ENCODE measurements at places on chromosomes 16 and 17.
A peak's percentile ranks its signal among the peaks of the same experiment; 100 is the strongest.

DNA sequence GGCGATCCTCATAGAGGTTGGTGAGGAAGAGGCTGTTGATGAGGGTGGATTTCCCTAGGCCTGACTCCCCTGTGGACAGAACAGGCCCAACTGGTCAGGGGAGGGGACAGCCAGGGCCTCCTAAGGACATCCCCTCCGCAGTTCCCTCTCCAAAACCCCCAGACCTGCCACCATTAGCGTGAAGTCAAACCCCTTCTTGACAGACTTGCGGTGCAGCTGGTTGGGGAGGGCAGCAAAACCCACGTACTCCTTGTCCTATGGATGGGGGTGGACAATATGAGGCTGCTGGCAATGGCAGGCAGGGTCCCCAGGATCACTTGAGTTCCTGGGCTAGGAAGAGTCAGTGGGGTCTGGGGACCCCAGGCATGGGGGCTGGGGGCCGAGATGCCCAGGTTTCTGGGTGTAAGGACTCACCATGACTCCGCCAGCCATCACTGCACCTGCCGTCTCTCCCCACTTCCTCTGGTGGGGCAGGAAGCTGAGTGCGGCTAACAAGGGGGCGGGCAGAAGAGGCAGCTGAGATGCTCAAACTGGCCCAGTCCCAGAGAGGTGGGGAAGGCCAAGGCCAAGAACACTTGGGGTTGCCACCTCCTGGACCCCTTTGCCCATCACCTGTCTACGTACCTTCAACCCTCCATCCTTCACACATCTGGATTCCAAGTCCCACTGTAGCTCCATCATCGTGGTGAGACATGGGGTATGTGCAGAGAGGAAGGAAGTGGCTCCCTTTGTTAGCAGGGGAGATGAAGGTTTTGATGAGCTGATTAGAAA, at the start of gene SEPTIN1:
SEPTIN1 (minus strand) TSS at position 451 of the 771 bp plus-strand sequence; CDS start at position 432, 19 bp downstream.
- DNase-seq, result peak; percentile 67

DNA sequence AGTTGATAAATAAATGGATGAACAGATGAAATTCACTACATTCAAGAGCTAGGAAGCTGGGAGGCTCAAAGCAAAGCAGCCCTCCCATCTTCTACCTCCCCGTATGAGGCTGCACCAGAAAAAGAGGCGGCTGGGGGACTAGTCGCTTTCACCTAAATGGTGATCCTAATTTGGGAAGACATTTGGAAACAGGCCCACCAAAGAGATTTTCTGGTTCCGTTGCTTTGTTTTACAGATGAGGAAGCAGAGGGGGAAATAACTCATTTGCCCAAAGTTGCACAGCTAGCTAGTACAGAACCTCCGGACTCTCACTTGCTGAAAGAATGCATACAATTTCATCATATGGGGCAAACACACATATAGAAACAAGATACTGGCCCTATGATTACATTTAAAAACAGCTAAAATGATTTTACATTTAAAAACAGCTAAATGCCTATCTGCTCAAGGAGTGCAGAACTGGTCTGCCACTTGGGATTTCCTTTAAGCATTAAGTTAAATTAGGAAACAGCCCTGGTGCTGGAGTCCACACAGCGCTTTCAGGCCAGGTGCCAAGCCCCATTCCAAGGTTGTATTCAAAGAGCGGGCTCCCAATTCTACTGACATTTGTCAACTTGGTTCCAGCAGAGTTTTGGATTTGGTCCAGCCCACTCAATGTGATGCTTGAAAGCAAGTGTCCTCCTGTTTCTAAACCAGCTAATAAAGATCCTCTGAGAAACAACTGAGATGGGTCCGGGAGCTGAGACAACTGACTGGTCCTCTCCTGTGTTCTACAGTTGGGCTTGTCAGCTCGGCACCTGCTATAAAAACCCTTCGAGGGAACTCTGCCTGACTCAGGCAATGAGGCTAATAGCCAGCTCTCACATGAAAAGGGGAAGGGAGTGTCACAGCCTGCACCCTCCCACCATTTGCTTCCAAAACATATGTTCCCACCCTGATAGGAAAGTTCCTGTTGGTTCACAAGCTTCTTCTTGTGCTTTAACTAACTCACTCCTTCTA, 11.7 kb downstream of the ERN1 start:
- peak; percentile 32 for DNase-seq

- no peak for DNase-seq
These were observed 24.4 kb downstream of the SNN start for GRCh38 chr16:11692651-11693050.

DNA sequence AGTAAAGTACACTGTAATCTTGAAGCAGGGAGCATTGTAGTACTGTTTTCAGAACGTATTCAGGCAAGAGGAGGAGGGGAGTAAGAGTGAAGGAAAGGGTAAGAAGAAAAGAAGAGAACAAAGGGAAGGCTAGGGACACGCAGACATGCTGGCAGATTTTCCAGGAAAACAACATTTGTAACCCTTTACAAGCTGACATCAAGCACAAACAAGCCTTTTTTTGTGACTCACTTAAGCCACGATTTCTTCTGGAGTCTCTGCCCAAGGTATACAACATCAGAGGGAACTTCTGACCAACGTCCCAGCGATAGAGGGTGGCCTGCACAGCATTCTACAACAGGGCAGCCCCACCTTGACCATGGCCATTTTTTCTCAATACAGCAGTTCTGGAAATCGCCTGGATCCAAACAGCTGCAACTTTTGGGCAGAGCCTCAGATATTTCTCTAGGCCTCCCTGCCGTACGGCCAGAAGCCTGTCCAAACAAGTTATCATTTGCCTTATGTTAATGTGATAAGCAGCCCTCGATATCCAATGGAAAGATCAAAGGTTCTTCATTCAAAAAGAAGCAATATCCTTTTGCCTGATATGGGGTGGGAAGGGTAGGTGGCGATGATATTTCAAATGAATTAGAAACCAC, 247.3 kb downstream of the ZFHX3 start:
- DNase-seq, result no peak

- peak; percentile 47 for DNase-seq
These were observed 297.5 kb downstream of the CA10 start for GRCh38 chr17:51860954-51861561.

GRCh38 chr17:19876529-19877161, 8.9 kb upstream of the ULK2 start:
- DNase-seq, result peak; percentile 33

All from transverse colon (tissue), 4 donors.